D341Med (cell line): ENCODE measurements at places on chromosomes 13 and 19.

- no peak for DNase-seq
Observed at GRCh38 chr19:4087787-4088679, 21.3 kb upstream of the ZBTB7A start.

DNA sequence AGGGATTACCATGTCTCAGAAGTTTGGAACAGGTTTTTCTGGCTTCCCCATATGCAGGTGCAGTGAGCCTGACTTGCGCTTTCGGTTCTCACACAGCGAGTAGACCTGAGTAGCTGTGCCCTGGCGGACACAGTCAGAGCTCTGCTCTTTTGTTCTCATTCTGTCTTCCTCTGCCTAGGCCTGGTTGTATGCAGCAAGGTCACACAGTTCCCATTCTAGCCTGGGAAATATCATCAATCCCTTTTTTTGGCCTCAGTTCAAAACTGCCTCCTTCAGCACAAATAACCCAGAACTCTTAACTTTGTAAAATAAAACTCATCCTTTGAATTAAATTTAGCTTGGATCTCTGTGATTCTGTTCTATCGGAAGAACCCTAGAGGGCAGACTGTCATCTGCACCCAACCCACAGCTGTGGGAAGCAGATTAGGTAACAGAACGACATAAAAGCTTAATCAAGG, 10.2 kb downstream of the OXGR1 start:
- peak; percentile 66 for DNase-seq

GRCh38 chr13:41916173-41916954, 44.5 kb downstream of the VWA8 start:
- no peak for DNase-seq

DNA sequence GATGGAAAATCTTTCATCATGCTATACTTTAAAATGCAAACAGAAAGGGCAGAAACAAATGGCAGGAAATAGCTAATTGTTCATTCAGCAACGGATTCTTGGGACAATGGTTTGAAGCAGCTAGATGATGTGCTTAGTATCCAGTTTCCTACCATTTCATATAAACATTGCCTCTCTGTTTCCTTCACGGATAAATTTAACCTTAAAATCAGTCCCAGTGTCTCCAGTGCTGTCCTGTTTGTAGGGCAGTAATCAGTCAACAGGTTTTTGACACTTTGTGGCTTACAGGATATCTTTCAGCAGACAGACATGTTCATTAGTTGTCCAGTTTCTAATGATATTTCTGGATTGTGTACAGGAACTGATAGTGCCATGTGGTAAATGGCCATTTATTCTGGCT, 24.7 kb upstream of the RB1 start:
- no peak for DNase-seq

GRCh38 chr13:103884101-103884723, 818.0 kb upstream of the SLC10A2 start:
- no peak for DNase-seq

- DNase-seq: no peak
Observed at GRCh38 chr13:83182845-83183244, 699.4 kb downstream of the SLITRK1 start.

GRCh38 chr19:12603714-12604113, 6.9 kb downstream of the ZNF490 start:
- no peak for DNase-seq

DNA sequence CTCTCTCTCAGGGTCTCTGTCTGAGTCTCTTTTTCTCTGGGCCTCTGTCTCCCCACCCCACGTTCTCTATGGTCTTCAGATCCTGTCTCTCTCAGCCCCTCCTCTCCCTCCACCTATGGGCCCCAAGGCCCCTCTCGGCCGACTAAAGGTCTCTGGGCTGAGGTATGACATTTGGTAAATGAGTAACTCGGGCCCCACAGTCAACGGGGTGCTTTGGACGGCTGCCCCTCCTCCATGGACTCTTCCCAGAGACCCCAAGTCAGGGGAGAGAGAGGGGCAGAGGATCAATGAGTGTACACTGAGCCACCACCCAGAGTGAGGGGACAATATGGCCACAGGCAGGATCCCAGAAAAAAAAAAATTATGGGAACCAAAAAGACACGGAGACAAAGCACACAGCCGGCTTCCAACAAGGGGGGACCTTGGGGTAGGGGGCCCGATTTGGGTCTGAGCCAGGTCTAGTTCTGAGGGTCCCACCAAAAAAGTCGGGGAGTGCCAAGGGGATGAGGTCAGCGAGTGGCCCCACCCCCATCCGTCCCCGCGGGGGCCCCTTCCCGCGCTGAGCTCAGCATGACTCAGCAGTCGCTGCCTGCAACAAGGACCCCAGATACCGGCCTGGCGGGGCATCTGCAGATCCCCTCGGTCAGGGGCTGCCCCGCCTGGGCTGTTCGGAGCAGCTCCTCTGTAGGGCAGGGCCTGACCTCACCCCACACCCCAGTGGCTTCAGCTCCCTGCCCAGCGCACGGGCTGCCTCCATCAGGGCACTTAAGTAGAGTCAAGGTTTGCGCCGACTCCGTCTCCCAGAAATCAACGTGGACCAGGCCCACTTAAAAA, 1.5 kb upstream of the FTL start:
- DNase-seq: no peak

GRCh38 chr19:19643158-19644053, at the start of gene GMIP:
TSS of gene GMIP (minus strand) at chr19:19643657. CDS start at chr19:19643529, 128 bp downstream.
- peak; percentile 89 for DNase-seq

GRCh38 chr19:29873801-29874575, 62.2 kb downstream of the CCNE1 start:
- DNase-seq: no peak

DNA sequence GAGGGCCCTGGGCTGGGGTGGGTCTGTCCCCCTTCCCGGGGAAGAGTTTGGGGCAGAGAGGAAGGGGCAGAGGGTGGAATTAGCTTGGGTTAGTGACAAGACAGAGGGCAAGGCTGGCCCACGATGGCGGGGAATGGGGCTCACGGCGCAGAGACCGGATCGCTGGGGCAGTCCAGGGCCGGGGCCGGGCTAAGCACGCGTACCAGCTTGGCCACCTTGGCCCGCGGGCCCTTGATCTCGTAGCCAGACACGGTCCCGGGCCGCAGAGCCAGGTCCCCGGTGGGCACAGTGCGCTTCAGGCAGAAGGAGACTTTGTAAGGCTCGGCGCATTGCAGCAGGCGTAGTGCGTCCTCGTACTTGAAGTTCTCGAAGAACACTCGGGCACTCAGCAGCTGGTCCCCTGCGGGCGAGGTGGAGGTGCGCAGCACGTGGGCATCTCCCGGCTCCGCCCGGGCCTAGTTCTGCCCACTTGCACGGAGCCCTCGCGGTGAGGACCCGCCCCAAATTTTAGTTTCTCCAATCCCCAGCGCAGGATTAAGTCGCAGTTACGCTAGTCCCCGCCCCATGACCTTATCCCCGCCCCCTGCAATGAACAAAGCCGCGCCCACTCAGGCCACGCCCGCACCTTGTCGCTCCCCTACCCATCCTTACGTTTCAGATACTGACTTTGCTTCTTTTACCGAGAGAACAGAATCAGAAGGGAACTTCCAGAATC, 8.6 kb upstream of the HIPK4 start:
- DNase-seq: no peak

GRCh38 chr19:13689085-13689484, 75.2 kb upstream of the MRI1 start:
- DNase-seq: peak; percentile 46

- no peak for DNase-seq
Observed at GRCh38 chr13:96935901-96936300, 58.4 kb downstream of the OXGR1 start.

- no peak for DNase-seq
Observed at GRCh38 chr13:100674572-100674871, at the start of gene TMTC4. TSS of gene TMTC4 (minus strand) at chr13:100674795. CDS start at chr13:100670362, 4,433 bp downstream.

DNA sequence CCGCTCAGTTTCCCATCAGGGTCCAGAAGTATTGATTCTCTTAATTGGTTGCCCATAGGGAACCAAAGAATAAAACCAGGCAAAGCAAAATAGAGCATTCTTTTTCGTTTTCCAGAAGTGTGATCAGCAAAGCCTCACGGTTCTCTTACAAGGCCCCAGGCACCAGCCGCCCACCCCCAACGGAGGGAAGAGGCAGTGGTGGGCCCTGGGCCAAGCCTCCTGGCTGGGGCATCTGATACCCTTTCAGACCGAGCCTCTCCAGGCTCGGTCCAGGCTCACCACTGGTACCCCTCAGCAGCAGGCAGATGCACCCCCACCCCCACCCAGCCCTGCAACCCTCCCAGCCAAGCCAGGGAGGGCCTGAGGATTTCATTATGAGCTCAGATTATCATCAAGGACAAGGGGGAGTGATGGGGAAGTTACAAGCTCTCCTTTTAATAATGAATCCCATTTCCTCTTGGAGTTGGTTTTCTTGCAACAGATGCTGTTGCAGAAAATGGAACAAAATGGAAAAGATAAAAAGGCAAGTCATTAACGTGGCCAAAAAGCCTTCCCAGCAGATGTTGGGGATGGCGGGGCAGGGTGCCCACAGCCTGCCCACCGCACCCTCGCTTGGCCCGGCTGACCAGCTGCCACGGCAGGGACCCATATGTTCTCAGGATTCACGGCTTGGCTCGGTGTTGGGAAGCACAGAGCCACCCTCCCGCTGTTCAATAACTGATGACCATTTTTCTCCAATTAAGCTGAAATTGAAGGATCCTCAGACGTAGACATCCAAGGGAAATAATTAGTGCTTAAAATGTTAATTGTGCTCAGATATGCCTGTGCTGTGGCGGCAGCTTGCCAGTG, 45.9 kb upstream of the KCTD15 start:
- no peak for DNase-seq

GRCh38 chr19:18435178-18435841, 2.6 kb downstream of the ISYNA1 start:
- no peak for DNase-seq

DNA sequence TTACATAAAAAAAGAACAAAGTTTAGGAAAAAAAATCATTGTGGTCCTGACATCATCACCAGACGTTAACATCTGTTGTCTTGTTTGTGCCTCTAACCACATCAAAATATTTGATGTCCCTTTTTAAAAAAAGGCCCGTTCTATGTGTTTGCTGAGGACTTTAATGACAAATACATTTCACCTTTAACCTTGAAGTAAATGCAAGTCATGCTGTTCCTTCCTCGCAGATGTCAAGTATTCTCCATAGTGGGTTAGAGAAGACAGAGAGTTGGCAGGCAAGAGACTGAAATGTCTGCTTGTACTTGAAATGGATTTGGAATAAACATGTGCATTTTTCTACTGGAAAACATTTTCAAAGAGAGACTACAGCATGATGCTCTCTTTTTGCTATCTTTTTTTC, 134.9 kb downstream of the FGF9 start:
- no peak for DNase-seq

- DNase-seq: no peak
Observed at GRCh38 chr13:70080012-70080411, 27.6 kb upstream of the ATXN8OS start.

DNA sequence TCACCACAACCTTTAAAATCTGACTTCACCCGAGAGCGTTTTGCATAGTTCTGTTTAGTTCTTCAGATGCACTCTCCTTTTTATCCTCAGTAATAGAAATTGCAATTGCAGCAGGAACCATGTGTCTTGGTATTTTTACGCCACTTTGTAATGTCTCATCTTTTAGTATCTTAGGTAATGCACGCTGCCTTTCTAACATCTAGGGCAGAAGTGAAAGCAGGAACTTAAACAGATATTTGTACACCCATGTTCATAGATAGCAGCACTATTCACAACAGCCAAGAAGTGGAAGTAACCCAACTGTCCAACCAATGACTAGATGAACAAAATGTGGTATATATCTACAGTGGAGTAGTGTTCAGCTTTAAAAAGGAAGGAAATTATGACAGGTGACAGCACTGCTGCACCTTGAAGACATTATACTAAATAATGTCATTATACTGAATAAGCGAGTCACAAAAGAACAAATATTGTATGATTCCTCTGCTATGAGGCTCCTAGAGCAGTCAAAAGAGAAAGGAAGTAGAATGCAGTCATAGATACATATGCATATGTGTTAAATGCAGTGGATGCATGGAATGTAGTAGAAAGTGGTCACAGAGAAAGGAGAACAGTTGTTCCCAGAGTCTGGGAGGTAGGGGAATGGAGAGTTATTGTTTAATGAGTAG, 105.9 kb upstream of the GJB6 start:
- DNase-seq: no peak

GRCh38 chr13:39433651-39434050, 169.3 kb downstream of the LHFPL6 start:
- no peak for DNase-seq

DNA sequence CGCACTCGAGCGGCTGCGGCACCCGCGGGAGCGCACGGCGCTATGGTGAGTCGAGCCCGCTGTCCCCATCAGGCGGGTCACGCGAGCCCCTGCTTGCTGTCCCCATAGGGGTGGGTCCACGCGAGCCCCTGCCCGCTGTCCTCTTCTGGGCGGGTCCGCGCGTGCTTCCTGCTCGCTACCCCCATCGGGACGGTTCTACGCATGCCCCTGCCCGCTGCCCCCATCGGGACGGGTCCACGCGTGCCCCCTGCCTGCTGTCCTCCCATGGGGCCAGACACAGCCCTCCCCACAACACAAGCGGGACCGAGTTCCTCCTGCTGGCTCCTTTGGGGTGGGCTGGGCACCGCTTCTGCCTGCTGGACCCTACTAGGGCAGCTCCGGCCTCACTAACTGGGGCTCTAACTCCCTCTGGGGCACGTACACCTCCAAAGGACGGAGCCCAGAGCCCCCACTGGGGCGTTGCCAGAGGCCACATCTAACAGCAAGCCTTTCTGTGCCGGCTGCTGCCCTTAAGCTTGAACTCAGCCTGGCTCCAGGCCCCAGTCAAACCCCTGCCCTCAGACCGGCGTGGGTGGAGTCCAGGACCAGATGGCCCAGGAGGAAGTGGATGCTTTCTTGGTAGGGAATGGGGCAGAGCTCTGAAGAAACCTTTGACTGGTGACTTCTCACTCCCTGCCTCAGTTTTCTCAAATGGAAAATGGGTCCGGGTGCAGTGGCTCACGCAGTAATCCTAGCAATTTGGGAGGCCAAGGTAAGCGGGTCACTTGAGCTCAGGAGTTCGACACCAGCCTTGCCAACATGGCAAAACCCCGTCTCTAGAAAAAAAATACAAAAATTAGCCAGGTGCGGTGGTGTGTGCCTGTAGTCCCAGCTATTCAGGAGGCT, 722 bp downstream of the COLGALT1 start:
- peak; percentile 65 for DNase-seq

- DNase-seq: no peak
Observed at GRCh38 chr13:24050292-24050711, 110.2 kb upstream of the SPATA13 start.
